ENCODE measurements at places on chromosomes 6 and 20. TPM values are rescaled to one million over a fixed set of nuclear protein-coding genes. Genes with fewer than 3 reads are reported as not detected.

- H3K27ac ChIP-seq, result no peak overlapping the region
- no peaks in the 10 kb centered on the region for H3K36me3 ChIP-seq
- H3K4me1 ChIP-seq, result no peaks in the 10 kb centered on the region
- no peaks in the 10 kb centered on the region for H3K27me3 ChIP-seq
- no peak overlapping the region for H3K4me3 ChIP-seq
These were observed 64.3 kb upstream of the MLN start for GRCh38 chr6:33868141-33868540.

Gene SLC32A1
- total RNA-seq, result not detected

GRCh38 chr6:149939356-149939648, 2.5 kb upstream of the ULBP2 start:
- no peaks in the 10 kb centered on the region for H3K36me3 ChIP-seq
- peaks cover 22% of the 10 kb centered on the region for H3K4me1 ChIP-seq
- no peak overlapping the region for H3K27ac ChIP-seq

GRCh38 chr20:41437836-41438235, 71.2 kb upstream of the EMILIN3 start:
- no peaks in the 10 kb centered on the region for H3K4me1 ChIP-seq
- no peak overlapping the region for H3K4me3 ChIP-seq
- no peak overlapping the region for H3K27ac ChIP-seq
- H3K36me3 ChIP-seq, result no peaks in the 10 kb centered on the region
- no peak for DNase-seq
- no peaks in the 10 kb centered on the region for H3K27me3 ChIP-seq

- H3K27ac ChIP-seq, result no peak overlapping the region
- no peak for DNase-seq
- no peaks in the 10 kb centered on the region for H3K27me3 ChIP-seq
- peaks cover 18% of the 10 kb centered on the region for H3K4me1 ChIP-seq
These were observed 61.6 kb downstream of the PSMG4 start for GRCh38 chr6:3320238-3320811.

DNA sequence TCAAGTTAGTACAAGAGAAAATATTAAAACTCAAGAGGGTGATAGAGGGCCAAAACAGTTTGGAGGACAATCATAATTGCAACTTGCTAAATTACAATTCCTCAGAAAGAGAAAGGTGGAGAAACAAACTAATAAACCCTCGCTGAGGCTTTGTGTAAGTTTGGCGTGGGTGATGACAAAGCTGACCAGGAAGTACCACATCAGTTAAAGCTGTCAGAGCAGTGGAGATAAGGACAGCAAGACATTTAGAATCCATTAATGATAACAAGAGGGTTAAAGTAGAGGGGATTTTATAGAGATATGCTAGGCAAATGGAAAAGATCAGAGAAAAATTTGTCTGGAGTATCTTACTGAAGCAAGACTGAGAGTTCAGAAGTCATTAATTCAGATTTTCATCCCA, 334.4 kb downstream of the TFAP2B start:
- H3K4me1 ChIP-seq, result no peaks in the 10 kb centered on the region
- no peaks in the 10 kb centered on the region for H3K36me3 ChIP-seq
- DNase-seq, result no peak
- no peak overlapping the region for H3K4me3 ChIP-seq
- H3K27me3 ChIP-seq, result no peaks in the 10 kb centered on the region
- no peak overlapping the region for H3K27ac ChIP-seq

Measured in tibial nerve (tissue), 4 donors.